ENCODE measurements at places on chromosomes 16 and 17. TPM values are rescaled to one million over a fixed set of nuclear protein-coding genes. Genes with fewer than 3 reads are reported as not detected.

DNA sequence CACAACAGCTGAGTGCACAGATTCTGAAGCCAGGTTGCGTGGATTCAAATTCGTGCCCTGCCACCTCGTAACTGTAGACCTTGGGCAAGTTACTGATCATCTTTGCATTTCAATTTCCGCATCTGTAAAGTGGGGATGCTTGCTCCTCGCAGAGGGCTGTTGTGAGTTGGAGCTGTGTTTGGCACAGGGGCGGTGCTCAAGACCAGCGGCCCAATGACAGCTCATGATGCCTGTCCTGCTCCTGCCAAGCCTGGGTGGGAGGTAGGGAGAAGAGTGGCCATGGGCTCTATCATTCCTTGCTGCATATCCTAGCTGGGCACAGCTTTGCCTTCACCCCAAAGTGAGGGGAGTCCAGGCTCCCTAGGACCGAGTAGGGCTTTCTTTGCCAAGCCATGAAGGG is 12.6 kb downstream of the NXPH3 start:
- peaks cover 11% of the 10 kb centered on the region for H3K36me3 ChIP-seq
- DNase-seq = no peak
- peaks cover 2% of the 10 kb centered on the region for H3K27me3 ChIP-seq

DNA sequence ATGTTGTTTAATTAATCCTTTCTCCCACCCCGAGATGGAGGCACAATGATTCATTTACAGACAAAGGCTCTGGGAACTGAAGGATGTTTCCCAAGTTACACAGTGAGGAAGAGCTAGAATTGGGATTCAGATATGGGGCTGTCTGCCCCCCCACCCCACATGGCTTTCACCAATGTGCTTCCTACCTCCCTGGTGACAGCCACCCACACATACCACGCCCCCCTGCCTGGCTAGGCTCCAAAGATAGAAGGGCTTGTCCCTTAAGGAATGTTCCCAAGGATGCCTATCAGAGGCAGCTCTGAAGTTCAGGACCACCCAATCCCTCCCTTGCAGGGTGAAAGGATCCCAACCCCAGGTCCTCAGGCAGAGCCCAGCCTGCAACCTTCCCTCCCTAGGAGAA is 32.9 kb downstream of the CFAP20 start:
- peaks cover 5% of the 10 kb centered on the region for H3K27me3 ChIP-seq
- H3K36me3 ChIP-seq = no peaks in the 10 kb centered on the region
- no peak for DNase-seq
- H3K4me3 ChIP-seq = no peak overlapping the region
- no peak overlapping the region for H3K27ac ChIP-seq

GRCh38 chr16:76487411-76488064 is 210.3 kb downstream of the CNTNAP4 start:
- no peaks in the 10 kb centered on the region for H3K36me3 ChIP-seq
- peaks cover 8% of the 10 kb centered on the region for H3K4me1 ChIP-seq
- no peak for DNase-seq

- peak; percentile 16 for DNase-seq
- H3K36me3 ChIP-seq = peaks cover 6% of the 10 kb centered on the region
- no peak within 1 kb of the TSS for H3K27ac ChIP-seq
- no peaks in the 10 kb centered on the region for H3K4me1 ChIP-seq
- H3K27me3 ChIP-seq = peaks cover 9% of the 10 kb centered on the region
Measured at GRCh38 chr17:41624208-41625101, at the start of gene KRT17. KRT17 (minus strand) TSS chr17:41624575; CDS start chr17:41624509, 66 bp downstream.

GRCh38 chr17:56222255-56222654 is 69.0 kb downstream of the ANKFN1 start:
- H3K4me3 ChIP-seq = no peak overlapping the region
- no peaks in the 10 kb centered on the region for H3K4me1 ChIP-seq
- no peaks in the 10 kb centered on the region for H3K27me3 ChIP-seq
- no peak for DNase-seq

DNA sequence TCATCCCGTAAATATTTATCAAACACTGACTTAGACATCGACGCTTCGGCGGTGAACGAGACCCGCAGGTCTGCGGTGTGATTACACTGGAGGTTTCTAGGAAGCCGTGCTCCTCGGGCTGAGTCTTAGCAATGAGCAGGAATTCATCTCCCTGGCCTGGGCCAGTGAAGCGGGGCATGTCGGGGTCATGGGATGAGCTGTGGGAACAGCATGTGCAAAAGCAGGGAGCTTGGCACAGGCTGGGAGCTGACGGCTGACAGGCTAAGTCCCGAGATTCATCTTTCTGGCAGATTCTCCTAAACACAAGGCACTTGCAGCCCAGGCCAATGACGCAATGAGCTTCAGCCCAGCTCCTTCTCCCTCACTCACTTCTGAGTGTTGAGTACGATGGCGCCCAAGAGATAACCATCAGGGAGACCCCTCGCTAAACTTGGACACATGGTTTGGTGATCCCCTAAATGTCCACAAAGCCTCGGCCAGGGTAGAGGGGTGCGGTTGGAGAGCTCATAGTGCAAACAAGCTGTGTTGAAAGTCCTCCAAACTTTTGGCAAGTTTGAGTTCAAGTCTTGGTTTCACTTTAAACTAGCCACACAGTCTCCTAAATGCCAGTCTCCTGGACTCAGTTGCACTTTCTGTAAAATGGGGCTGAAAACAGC is 12.8 kb downstream of the CRISPLD2 start:
- H3K27ac ChIP-seq = no peak overlapping the region
- peaks cover 27% of the 10 kb centered on the region for H3K4me1 ChIP-seq
- peaks cover 4% of the 10 kb centered on the region for H3K27me3 ChIP-seq

- peak overlapping the region; percentile 21 for H3K4me3 ChIP-seq
- H3K27ac ChIP-seq = no peak overlapping the region
- peaks cover 10% of the 10 kb centered on the region for H3K27me3 ChIP-seq
- H3K4me1 ChIP-seq = peaks cover 62% of the 10 kb centered on the region
- H3K36me3 ChIP-seq = no peaks in the 10 kb centered on the region
- no peak for DNase-seq
Measured at GRCh38 chr16:88617268-88618031, 20.9 kb upstream of the IL17C start.

GRCh38 chr17:45334701-45335677 is 18.2 kb upstream of the MAP3K14 start:
- peaks cover 1% of the 10 kb centered on the region for H3K27me3 ChIP-seq
- no peak overlapping the region for H3K27ac ChIP-seq
- no peak for DNase-seq

GRCh38 chr16:49463529-49463928 is 89.9 kb downstream of the C16orf78 start:
- H3K27me3 ChIP-seq = peaks cover 2% of the 10 kb centered on the region
- no peak overlapping the region for H3K4me3 ChIP-seq
- H3K4me1 ChIP-seq = peaks cover 15% of the 10 kb centered on the region

GRCh38 chr17:80264205-80265075 is 3.8 kb downstream of the RNF213 start:
- no peak overlapping the region for H3K4me3 ChIP-seq
- no peak overlapping the region for H3K27ac ChIP-seq
- H3K36me3 ChIP-seq = no peaks in the 10 kb centered on the region
- H3K4me1 ChIP-seq = peaks cover 14% of the 10 kb centered on the region

DNA sequence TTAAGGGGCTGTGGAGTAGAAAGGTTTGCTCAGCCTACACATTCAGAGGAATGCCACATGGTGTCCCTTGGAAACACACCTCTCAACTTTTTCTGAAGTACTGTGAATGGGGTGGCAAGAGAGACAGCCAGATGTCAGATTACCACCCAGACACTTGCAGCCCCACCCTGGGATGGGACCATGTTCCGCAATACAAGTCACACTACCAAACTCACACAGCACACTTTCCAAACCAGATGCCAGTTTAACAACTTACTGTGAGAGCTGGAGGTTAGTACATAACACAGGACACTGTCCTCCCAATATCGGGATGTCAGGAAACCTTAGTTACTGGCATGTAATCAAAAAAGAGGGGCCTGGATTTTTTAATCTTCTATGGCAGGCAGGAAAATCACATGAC is 7.9 kb downstream of the USP7 start:
- peaks cover 2% of the 10 kb centered on the region for H3K27me3 ChIP-seq
- H3K27ac ChIP-seq = peak overlapping the region; percentile 38
- no peaks in the 10 kb centered on the region for H3K36me3 ChIP-seq

DNA sequence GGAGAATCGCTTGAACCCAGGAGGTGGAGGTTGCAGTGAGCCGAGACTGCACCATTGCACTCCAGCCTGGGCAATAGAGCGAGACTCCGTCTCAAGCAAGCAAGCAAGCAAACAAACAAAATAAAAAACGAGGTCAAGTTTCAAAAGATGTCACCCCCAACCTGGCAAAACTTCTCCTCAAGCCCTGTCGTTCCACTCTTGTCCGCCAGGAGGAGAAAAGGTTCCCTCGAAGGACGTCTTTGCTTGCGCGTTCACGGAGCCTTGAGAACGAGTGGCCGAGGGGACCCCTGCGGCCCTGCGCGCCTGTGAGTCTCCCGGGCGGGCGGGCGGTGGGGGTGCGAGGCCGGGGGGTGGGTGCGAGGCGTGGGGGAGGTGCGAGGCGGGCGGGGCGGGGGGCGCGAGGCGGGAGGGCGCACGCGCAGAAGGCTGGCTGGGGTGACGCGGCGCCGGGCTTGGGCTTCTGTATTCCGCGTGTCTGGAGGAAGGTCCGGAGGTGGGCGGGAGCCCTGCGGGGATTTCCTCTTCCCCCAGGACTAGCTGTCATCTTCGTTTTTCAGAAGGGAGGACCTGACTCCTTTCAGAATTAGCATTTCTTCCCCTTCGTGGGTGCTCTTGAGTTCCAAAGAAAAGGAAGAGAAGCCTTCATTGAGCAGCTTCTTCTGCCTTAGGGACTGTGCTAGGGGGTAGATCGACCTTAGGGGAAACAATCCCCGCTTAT is 3.7 kb downstream of the SLC52A1 start:
- H3K36me3 ChIP-seq = no peaks in the 10 kb centered on the region
- peaks cover 2% of the 10 kb centered on the region for H3K27me3 ChIP-seq
- DNase-seq = peak; percentile 87
- H3K27ac ChIP-seq = no peak overlapping the region

DNA sequence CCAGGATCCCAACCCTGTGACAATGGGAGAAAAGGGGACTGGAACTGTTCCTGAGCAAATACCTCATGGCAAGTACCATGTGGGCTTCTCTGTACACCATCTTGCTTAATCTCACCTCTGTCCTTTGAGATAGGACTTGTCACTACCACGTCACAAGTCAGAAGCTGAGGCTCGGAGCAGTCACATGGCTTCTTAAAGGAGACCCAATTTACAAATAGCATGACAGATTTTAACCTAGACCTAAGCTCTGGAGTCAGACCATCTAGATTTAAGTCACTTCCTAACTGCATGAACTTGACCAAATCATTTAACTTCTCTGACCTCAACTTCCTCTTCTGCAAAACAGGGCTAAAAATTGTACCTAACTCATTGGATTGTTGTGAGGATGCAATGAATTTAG is 36.0 kb upstream of the CCL1 start:
- H3K36me3 ChIP-seq = no peaks in the 10 kb centered on the region
- no peak overlapping the region for H3K27ac ChIP-seq
- peaks cover 6% of the 10 kb centered on the region for H3K27me3 ChIP-seq
- H3K4me3 ChIP-seq = no peak overlapping the region

DNA sequence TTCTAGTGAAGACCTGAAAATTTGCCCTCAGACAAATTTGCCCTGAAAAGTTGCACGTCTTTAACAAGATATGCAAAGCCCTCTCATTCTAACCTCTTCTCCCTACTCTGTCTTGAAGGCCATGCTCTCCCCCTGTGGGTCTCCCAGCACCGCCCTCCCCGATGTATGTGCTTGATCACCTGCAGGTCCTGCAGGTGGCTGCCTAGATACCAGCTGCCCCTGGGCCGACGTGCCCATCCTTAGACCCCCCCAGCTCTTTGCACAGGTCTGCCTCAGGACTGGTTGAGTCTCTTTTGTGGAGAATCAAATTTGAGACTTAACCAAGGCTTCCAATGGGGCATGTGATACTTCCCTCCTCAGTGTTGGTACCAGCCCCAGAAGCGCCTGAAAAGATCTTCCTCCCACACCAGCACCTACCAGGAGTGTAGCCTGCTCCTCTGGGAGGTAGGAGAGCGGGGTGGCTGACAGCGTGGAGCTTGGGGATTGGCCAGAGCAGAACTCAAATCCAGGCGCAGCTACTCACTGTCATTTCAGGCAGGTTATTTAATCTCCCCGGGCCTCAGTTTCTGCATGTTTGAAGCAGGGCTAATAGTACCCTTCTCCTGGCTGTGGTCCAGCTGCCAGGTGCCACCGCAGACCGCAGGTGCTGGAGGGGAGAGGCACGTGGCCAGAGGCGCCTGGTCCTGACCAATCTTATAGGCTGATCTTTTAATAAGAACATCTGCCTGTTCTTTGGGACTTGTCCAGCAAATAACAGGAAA is 4.5 kb upstream of the MRPL38 start:
- no peaks in the 10 kb centered on the region for H3K36me3 ChIP-seq
- H3K4me3 ChIP-seq = peak overlapping the region; percentile 20
- H3K27me3 ChIP-seq = peaks cover 6% of the 10 kb centered on the region
- peaks cover 1% of the 10 kb centered on the region for H3K4me1 ChIP-seq

DNA sequence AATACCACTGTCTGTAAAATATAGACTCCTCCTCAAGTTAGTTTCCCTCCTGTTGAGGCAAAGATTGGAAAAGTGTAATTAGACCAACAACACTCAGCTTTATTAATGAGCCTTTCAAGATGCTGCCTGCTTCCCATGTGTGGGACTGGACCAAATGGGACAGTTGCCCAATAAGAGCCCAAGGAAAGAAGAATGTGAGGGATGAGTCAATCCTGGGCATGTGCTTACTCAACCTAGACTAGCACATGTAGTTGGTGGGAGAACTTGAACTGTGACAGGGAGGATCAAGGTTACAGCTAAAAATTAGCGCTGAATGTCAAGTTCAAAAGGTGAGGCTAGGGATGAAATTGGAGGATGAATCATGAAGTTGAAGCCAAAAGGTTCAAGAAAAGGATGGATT is 435.5 kb downstream of the CA10 start:
- H3K4me1 ChIP-seq = no peaks in the 10 kb centered on the region
- DNase-seq = no peak
- no peak overlapping the region for H3K4me3 ChIP-seq
- no peaks in the 10 kb centered on the region for H3K36me3 ChIP-seq
- peaks cover 1% of the 10 kb centered on the region for H3K27me3 ChIP-seq

DNA sequence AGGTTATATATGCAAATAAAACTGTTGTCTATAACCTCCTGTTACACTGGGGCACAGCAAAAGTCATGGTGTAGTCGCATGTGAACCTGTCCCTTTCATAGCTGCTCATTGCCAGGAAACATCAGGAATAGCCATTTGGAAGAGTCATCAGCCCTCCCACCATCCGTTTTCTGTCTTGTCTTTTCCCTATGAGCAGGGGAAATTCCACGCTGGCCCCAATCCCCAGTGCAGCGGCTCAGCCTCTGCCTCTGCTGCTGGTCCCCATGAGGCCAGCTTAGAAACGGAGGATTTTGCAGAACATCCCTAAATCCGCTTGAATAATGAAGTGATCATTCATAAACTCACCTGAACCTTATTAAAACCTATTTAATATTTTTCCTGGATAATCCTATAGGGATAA is 10.5 kb downstream of the MAPT start:
- no peak overlapping the region for H3K4me3 ChIP-seq
- H3K27ac ChIP-seq = no peak overlapping the region
- peaks cover 7% of the 10 kb centered on the region for H3K27me3 ChIP-seq
- peaks cover 24% of the 10 kb centered on the region for H3K4me1 ChIP-seq
- DNase-seq = no peak

Gene METTL22
- 87.9 TPM for total RNA-seq

Gene TPSD1
- not detected for total RNA-seq

Gene KRT33A
- total RNA-seq = not detected

Gene CDH3
- total RNA-seq = 1.3 TPM

Gene KRTAP9-6
- not detected for total RNA-seq

Gene NACA2
- total RNA-seq = not detected

Gene EPN3
- total RNA-seq = 0.12 TPM

Gene KRT31
- not detected for total RNA-seq

Gene HOXB3
- total RNA-seq = not detected

Gene CCDC200
- total RNA-seq = not detected

Gene TBX21
- not detected for total RNA-seq

All from glutamatergic neuron (in vitro differentiated cells).